ENCODE measurements at places on chromosomes 11 and 22. TPM values are rescaled to one million over a fixed set of nuclear protein-coding genes. Genes with fewer than 3 reads are reported as not detected.
A peak's percentile ranks its signal among the peaks of the same experiment; 100 is the strongest.

The OR52A1 gene
- not detected for total RNA-seq

The KCNK4 gene
- not detected for total RNA-seq

- peaks cover 14% of the 10 kb centered on the region for H3K4me1 ChIP-seq
- no peaks in the 10 kb centered on the region for H3K27me3 ChIP-seq
- DNase-seq: no peak
- no peaks in the 10 kb centered on the region for H3K36me3 ChIP-seq
- no peak overlapping the region for H3K27ac ChIP-seq
Measured at GRCh38 chr11:64395545-64396078, 36.6 kb downstream of the RPS6KA4 start.

DNA sequence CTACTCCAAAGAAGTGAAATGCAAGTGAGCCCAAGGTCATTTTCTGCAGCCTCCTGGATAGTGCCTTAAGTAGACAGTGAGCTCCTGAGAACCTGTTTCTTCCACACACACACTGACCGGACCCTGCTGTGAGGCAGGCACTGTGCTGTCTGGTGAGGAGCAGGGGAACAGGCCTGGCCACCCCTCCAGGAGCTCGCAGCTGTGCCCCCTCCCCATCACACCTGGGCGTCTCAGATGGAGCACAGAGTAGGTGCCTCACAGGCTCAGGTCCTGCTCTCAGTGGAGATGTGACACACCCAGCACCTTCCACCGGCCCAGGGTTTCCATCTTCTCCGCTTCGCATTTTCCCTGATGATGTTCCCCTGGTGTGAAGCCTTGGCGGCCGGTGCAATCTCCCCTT lies 174.9 kb downstream of the ST3GAL4 start:
- no peak overlapping the region for H3K27ac ChIP-seq
- DNase-seq: no peak
- H3K36me3 ChIP-seq: no peaks in the 10 kb centered on the region
- no peaks in the 10 kb centered on the region for H3K4me1 ChIP-seq

DNA sequence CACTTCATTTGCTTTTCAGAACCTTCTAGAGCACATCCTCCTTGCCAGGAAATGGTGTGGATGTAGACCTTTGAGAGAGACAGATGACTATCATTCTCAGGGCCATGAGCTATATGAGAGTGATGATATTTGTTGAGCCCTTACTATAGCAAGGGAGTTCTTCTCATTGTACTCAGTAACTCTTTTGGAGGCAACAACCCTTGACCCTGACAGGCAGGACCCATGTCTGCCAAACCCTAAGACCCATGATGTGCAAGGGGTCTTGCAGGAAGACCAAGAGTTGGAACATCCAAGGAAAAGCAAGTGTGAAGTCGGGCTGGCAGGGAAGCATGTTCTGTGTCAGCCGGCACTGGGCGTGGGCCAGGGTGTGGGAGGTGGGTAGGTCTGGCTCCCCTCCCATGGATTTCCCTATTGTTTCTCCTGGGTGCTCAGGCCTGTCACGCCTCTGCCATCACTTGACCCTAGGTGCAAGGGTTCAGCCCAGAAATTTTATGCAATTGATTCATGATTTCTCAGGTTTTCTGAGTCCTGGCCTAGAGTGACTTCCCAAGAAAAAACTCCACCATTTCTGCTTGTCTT lies 1.2 kb downstream of the FOLR3 start:
- no peaks in the 10 kb centered on the region for H3K36me3 ChIP-seq
- H3K4me1 ChIP-seq: no peaks in the 10 kb centered on the region
- no peak overlapping the region for H3K27ac ChIP-seq
- H3K4me3 ChIP-seq: no peak overlapping the region

- no peaks in the 10 kb centered on the region for H3K36me3 ChIP-seq
- no peak for DNase-seq
- H3K4me1 ChIP-seq: peaks cover 8% of the 10 kb centered on the region
- peak within 1 kb of the TSS; percentile 54 for H3K4me3 ChIP-seq
- H3K27me3 ChIP-seq: peaks cover 47% of the 10 kb centered on the region
Measured at GRCh38 chr11:1389932-1390568, at the start of gene BRSK2. BRSK2 (plus strand) TSS chr11:1389934; CDS start chr11:1390285, 351 bp downstream.

DNA sequence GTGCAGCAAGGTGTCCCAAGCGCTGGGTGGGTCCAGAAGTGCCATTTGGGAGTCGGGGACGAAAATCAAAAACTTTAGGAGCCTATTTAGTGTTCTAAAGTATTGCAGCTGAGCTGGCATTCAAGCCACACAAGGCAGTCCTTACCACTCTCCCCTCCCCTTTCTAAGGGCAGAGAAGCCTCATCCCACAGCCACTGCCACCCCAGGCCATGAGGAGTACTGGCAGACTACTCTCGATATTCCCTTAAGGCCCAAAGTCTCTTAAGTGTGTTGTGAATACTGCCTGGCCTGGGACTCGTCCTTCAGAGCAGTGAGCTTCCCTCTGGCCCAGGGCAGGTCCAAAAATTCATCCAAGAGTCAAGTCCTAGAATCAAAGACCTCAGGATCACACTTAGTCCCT lies 7.8 kb downstream of the FANCF start:
- no peak overlapping the region for H3K27ac ChIP-seq
- DNase-seq: no peak
- no peak overlapping the region for H3K4me3 ChIP-seq
- H3K36me3 ChIP-seq: no peaks in the 10 kb centered on the region
